H54 (cell line): ENCODE measurements at places on chromosomes 16 and 17.

DNA sequence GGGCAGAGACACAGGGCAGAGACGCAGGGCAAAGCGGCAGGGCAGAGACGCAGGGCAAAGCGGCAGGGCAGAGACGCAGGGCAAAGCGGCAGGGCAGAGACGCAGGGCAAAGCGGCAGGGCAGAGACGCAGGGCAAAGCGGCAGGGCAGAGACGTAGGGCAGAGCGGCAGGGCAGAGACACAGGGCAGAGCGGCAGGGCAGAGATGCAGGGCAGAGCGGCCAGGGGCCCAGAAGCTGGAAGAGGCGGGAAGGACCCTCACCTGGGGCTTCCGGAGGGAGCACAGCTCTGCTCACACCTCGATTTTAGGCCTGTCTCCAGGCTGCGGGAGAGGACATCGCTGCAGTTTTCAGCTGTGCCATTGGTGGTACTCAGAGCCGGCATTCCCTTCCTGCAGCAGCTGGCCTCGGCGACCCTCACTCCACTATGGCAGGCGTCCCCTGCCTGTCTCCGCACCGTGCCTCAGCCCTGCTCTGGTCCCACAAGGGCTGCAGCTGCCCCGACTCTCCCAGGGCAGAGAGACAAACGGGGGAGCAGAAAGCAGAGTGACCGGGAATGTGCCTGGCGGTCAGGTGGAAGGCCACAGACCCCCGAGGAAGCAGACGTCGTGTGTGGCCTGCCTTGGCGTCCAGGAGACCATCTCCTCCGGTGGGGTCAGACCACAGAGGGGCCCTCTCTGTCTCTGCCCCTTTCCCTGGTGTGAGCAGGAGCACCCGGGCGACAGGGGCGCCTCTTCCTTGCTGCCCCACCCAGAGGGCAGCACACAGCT lies 29.9 kb downstream of the SOX8 start:
- no peak for DNase-seq

GRCh38 chr16:63742150-63742549 lies 1379.7 kb downstream of the CDH11 start:
- DNase-seq = no peak

GRCh38 chr16:29007730-29008593 lies 23.1 kb downstream of the LAT start:
- peak; percentile 56 for DNase-seq

DNA sequence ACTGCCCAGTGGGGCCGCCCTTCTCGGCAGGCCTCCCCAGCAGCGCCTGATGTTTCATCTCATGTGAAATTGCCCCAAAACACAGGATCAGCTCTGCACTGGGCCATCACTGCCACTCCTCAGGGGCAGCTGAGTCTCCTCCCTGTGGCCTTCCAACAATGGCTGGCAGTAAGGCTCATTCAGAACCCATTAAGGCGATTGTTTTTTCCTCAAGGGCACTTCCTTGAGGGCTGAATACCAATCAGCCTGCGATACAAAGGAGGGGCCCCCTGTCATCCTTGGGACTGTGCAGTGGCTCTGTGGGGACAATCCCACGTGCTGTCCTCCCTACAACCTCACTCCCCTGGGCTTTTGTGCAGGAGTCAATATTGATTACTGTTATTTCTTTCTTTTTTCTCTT lies 47.5 kb downstream of the XYLT1 start:
- no peak for DNase-seq

DNA sequence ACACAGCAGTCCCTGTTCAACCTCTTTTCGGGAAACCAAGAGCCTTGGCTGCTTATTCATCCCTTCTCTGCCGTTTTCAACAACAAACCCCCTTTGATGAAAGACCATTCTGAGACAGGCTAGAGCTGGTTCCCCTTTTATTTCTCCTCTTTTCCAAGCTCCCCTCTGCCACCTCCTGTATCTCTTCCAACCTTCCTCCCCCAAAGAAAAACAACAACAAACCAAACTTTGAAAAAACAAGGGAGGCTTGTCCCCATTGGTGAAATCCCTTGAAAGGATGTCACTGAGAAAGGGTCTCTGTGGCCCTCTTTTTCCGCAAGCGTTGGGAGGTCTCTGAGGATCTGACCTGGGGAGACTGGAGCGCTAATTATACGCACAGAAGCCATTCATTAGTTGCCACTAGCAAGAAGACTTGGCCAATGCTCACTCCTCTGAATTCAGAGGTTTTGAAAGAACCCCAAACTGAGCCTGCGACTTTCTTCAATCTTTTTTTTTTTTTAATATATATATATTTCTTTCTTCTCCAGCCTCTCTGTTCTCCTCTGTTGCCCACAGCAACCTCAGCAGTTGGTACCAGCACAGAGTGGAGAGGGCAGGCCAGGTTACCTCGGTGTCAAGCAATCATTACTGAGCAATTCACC lies 101.4 kb downstream of the PITPNC1 start:
- no peak for DNase-seq

- DNase-seq = no peak
Measured at GRCh38 chr17:55482591-55483389, 28.5 kb downstream of the SMIM36 start.

GRCh38 chr16:21120976-21121520 lies 29.6 kb downstream of the DNAH3 start:
- DNase-seq = no peak

- no peak for DNase-seq
Measured at GRCh38 chr16:66008136-66008535, 358.4 kb upstream of the CDH5 start.

GRCh38 chr17:52147872-52148271 lies 10.6 kb downstream of the CA10 start:
- DNase-seq = no peak

- DNase-seq = no peak
Measured at GRCh38 chr16:48413272-48413671, 28.1 kb upstream of the SIAH1 start.

DNA sequence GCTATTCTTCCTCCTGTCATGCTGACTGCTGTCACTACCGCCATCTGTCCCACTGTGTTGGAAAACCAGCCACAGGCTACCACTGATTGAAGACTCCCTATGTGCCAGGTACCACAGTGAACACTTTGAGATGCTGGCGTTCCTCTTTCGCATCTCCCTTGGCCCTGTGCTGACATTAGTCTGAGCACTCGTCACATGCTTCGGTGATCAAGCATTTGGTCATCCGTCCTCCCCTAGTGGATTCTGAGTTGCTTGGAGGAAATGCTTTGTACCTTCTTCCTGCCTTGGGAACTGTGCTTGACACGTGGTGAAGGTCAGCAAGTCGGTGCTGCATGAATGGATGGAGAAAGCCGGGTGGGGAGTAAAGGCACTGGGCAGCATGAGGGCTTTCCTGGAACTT lies 260.1 kb downstream of the SNX29 start:
- DNase-seq = no peak

- DNase-seq = no peak
Measured at GRCh38 chr16:27721531-27722181, 171.7 kb downstream of the KATNIP start.

DNA sequence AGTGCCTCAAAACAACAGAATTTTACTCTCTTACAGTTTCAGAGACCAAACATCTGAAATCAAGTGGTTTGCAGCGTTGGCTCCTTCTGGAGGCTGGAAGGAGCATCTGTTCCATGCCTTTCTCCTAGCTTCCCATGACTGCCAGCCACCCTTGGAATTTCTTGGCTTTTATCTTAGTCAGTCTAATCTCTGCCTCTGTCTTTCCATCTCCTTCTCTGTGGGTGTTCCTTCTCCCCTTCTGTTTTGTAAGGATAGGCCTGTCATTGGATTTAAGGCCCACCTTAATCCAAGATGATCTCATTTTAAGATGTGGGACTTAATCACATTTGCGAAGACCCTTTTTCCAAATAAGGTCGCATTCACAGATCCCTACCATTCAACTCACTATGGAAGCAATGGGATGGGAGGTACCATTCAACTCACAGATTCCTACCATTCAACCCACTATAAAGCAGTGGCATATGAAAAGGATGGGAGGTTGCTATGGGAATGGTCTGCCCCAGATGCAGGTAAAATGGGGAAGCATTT lies 321.8 kb downstream of the WWOX start:
- DNase-seq = no peak

- DNase-seq = no peak
Measured at GRCh38 chr17:35892091-35893035, 12.2 kb upstream of the CCL5 start.
